ENCODE measurements at places on chromosomes 2 and 18.
A peak's percentile ranks its signal among the peaks of the same experiment; 100 is the strongest.

DNA sequence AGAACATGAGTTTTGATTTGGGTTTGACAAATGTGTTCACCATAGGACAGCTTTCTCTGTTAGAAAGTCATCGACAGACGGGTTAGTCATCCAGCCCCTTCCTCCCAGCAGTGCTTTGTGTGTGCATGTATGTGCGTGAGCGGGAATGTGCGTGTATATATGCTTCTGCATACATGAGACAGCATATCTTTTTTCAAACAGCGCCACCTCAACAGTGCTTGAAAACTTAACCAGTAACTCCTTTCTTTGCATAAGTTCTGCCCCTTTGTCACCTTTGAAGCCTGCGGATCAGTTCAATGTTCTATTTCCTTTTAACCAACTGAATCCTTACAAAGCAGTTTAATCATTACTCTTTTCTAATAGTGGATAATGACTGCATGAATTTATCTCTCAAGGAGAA lies 351.4 kb downstream of the LPIN1 start:
- no peak for DNase-seq

DNA sequence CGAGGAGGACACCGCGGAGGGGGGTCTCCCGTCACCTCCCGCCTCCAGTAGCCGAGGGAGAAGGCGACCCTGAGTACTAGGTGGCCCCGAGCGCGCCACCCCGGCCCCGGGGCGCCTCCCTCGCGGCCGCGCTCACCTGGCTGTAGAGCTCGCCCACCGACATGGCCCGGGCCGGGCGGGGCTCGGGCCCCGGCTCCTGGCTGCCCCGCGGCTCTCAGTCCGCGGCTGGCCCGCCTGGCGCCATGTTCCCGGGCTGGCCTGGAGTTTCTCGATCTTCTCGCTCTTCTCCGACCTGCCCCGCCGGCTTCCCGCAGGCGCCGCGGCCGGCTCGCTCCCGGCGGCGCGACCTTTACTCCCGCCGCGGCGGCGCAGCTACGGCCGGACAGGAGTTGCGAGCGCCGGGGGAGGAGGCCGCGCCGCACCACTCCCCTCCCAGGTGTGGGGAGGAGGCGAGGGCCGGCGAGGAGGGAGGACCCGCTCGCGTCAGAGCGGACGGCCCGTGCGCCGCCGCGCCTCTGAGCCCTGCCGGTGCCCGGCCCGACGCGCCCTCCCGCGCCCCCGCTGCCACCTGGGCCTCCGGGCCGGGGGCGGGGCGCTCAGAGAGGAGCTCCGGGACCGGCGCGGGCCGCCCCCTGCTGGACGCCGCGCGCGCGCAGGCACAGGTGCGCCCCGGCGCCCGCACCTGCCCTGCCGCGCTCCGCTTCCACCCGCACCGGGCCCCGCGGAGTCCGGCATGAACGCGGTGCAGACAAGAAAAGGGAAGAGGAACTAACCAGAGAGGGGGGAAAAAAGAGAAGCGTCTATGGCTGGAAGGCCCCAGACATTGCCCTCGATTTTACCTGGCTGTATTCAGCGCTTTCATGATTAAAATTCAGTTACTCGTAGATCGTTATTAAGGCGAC lies at the start of gene MYO5B:
TSS of gene MYO5B (minus strand) at position 517 of the 902 bp plus-strand sequence. CDS start at position 163, 354 bp downstream.
- DNase-seq = no peak

GRCh38 chr2:68253219-68254068 lies 1.1 kb upstream of the PPP3R1 start:
- DNase-seq = no peak

DNA sequence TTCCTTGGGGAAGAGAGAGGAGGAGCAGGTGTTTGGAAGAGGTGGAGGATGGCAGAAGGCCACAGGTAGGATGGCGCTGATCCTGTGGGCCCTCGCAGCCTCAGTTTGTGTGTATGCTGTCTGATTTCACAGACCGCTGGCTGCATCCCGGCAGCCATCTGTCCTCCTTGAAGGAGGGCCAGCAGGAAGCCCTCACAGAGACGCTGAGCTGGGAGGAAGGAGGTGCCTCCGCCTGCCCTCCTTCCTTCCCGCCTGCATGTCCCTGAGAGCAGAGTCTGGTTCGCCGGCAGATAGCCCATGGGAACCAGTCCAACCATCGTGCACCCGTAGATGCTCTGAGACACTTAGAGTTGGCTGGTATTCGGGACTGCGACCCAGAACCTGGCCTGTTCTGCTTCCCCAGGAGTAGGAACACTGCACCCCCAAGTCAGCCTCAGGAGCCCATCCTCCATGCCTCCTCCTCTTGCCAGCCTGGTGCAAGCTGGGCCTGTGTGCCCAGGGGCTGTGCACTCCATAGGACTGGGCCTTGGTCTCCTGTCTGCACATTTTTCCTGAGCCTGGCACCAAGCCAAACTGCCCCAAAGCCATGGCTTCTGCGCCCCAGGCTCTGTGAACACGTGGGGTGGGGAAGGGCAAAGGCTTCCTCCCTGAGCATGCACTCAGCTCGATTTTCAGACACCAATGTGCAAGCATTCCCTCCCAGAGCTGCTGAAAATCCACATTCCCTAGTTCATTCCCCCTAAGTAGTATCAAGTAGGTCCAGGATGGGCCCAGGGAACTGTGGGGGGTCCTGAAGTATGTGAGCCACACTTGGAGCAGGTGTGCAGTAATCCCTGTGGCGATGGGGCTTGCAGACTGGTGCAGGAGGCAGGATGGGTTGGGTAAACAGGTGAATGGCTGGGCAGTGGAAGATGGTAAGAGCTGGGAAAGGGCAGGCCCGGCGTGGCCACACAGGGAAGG lies 115.6 kb downstream of the SEPTIN10 start:
- peak; percentile 16 for DNase-seq

- DNase-seq = peak; percentile 98
Measured at GRCh38 chr2:173048897-173049661, 26.6 kb upstream of the MAP3K20 start.

GRCh38 chr18:55268628-55269275 lies 309.5 kb upstream of the CCDC68 start:
- no peak for DNase-seq

GRCh38 chr2:45134726-45135125 lies 125.5 kb upstream of the SIX2 start:
- DNase-seq = no peak

GRCh38 chr2:24461685-24462084 lies 29.4 kb upstream of the NCOA1 start:
- no peak for DNase-seq

DNA sequence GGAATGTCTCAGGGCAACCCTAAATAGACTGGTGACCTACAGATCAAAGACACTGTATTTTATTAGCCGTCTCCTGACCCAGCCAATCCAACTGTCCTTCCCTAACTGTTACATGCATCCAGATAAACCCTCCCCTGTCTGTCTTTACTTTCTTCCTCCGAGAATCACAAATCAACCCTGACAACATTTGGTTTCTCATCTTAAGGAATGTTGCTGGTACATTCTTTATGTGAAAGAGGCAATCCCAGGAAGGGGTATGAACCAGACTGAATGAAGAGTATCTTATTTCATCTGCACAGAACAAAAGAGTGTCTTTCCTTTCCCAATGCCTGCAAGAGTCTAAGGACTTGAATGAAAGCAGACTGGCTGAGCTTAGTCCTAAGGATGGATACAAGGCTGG lies 113.9 kb upstream of the LTBP1 start:
- peak; percentile 91 for DNase-seq

DNA sequence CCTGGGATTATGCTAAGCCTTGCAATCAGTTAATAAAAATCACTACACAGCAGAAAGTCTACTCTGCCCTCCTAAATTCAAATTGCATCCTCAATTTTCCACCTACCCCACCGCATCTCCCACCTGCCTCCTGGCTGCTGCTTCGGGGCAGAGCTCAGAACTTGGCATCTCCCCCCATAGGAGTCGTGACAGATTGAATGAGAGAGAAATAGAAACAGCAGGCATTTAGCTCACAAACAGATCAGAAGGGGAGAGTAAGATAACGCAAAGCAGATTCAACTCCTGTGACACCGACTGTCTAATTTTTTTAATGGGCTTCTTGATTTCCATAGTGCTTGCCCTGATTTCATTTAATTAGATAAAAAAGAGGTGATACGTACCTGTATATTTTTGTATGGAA lies 24.7 kb upstream of the LRRC30 start:
- DNase-seq = no peak

DNA sequence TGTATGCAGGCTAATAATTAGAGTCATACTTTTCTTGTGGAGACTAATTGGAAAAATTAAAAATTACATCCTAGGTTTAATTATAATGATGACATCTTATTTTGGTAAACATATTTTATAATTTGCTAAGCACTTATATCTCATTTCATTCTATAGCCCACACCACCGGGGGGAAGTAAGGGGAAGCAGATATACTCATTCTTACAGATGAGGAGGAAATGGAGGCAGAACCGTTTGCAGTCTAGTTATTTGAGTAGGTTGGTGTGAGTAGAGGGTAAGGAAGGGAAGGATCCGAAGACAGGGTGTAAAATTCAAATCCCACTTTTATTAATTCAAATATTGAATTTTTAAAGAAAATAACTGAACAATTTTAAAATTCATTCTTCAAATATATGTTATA lies 3.7 kb downstream of the ITGAV start:
- no peak for DNase-seq

DNA sequence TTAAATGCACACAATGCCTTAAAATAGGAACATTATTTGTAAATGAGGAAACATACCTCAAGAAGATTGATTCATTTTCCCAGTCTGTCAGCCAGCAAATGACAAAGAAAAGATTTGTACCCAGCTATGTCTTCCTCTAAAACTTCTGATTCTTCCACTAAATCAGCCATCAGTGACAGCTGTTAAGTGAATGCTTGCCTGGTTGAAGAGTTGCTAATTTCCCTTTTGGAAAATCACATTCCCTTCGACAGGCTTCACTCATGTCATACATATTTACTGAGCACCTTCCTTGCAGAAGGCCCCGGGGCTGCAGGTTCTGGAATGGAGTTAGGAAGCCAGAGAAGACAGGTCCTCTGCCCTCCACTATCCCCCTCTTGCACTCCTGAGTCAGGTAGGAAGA lies 112.0 kb upstream of the SLC66A3 start:
- DNase-seq = no peak

- DNase-seq = no peak
Measured at GRCh38 chr18:24914171-24914525, 437.8 kb downstream of the ZNF521 start.

GRCh38 chr18:79746730-79747129 lies 51.0 kb upstream of the KCNG2 start:
- DNase-seq = no peak

- peak; percentile 7 for DNase-seq
Measured at GRCh38 chr2:86807468-86808275, 17.0 kb upstream of the CD8A start.

DNA sequence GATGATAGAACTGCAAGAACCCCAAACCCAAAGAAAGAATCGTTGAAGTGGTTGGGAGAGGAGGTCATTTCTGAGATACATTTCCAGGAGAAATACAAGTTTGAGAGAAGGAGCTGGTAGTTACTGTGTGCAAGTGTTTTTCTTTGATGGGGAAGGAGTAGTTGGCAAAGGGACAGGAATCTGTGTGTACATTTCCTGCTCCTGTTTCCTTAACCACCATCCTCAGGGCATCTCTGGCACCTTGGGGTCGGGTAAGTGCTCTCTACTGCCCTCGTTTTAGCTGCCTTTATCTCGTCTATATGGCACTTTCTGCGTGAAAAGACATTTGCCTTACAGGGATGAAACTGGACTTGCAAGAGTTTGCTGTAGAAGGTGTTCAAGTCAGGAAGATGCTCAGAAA lies 27.3 kb downstream of the CDC42EP3 start:
- no peak for DNase-seq

DNA sequence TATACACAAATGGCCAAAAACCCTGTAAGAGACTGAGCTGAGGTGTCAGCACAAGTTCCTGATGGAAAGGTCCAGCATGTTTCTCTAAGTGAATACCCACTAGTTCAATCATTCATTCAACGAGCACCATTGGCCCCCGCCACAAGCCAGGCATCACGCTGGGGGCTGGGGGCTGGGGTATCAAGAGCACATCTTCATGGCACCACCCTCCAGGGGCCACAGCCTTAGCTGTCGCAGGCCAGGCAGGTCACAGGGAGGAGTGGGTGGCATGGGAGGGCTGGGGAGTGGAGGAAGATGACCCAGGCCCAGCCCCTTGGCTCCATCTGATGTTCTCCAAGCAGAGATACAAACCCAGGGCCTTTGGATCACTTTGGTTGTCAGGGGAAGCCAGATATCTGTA lies 97.9 kb downstream of the ACKR3 start:
- no peak for DNase-seq

- DNase-seq = no peak
Measured at GRCh38 chr2:188631037-188631809, 339.5 kb downstream of the GULP1 start.

GRCh38 chr2:69499966-69500365 lies 62.7 kb upstream of the NFU1 start:
- no peak for DNase-seq

- DNase-seq = no peak
Measured at GRCh38 chr2:142445551-142446072, 314.8 kb upstream of the LRP1B start.

GRCh38 chr18:55012008-55012407 lies 52.7 kb upstream of the CCDC68 start:
- peak; percentile 74 for DNase-seq

DNA sequence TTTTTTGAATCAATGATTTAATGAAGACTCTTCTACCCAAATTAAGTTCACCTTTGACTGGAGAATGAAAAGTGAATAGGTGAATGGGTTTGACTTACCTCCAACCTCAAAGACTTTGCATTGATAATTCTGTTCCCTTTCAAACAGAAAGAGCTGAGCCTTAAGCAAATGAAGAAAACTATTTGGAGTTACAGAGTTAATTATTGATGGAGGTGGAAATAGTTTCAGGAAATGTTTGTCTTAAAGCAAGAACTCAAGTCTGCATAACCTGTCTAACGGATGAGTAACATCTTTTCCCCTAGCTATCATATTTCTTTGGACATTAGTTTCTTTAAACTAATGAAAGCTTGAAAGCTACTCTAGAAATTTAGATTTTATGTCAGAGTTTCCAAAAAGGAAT lies 166.5 kb downstream of the CERS6 start:
- DNase-seq = no peak

- DNase-seq = no peak
Measured at GRCh38 chr2:189601043-189601442, 20.5 kb upstream of the SLC40A1 start.

- no peak for DNase-seq
Measured at GRCh38 chr2:21590026-21590690, 466.4 kb downstream of the TDRD15 start.

DNA sequence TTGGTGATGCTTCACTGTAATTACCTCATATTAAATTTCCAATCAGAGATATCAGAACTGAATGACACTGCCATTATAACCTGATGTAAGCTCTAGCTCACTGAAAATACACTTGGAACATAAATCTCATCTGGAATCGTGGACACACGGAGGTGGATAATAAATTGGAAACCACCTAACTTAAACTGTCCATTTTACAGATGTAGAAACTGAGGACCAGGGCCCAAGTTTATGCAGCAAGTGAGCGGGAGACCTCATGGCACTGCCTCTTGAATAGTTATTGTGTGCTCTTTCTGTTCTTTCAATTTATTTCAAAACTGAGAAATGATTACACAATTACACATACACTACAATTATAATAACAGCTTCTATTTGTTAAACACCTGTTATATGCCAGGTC lies 20.8 kb downstream of the CCDC68 start:
- no peak for DNase-seq

- DNase-seq = peak; percentile 61
Measured at GRCh38 chr2:182359990-182360662, 66.7 kb downstream of the PDE1A start.
